LHCN-M2 (cell line): ENCODE measurements at places on chromosomes 12 and 14.

DNA sequence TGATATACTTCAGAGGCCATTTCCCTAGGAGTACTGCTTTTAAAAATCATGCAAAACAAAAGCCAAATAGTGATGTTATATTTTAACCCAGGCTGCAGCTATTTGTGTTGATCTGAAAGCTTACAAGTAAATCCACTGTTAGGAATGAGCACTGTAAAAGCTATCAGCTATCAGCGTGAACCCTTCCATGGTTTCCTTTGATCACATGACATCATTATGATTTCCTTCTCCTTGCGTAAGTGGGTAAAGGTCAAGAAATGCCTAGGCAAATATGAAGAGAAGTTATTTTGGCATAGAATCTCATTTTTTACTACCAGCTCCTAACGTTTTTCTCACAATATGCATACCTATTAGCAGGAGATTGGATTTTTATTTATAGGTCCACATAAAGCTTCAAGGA, 48.6 kb upstream of the CATSPERB start:
- no peak for DNase-seq

DNA sequence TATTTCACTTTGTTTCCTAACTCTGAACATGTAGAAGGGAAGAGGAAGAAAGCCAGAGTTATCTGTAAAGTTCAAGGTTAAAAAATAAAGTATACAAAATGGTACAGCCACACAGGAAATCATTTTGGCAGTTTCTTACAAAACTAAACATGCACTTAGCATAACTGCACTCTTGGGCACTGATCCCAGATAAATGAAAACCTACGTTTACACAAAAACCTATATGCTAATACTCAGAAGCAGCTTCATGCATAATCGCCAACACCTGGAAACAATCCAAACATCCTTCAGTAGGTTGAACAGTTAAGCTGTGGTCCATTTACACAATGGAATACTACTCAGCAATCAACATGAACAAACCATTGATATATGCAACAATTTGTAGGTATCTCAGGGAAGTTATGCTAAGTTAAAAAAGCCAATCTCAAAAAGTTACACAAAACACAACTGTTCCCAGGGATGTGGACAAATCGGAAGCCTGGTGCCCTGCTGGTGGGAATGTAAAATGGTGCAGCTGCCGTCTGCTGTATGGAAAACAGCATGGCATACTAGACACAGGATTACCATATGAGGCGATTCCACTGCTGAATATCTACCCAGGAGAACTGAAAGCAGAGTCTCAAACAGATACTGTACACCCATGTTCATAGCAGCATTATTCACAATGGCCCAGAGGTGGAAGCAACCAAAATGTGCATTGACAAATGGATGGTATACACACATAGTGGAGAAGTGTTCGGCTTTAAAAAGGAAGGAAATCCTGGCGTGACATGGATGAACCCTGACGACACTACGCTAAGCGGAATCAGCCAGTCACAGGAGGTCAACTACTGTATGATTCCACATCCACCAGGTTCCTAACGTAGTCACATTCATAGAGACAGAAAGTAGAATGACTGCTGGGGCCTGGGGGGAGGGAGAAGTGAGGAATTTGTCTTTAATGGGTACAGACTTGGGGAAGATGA, 37.7 kb downstream of the NRDE2 start:
- no peak for DNase-seq

GRCh38 chr14:92135269-92135668, 13.5 kb downstream of the CPSF2 start:
- peak; percentile 22 for DNase-seq

DNA sequence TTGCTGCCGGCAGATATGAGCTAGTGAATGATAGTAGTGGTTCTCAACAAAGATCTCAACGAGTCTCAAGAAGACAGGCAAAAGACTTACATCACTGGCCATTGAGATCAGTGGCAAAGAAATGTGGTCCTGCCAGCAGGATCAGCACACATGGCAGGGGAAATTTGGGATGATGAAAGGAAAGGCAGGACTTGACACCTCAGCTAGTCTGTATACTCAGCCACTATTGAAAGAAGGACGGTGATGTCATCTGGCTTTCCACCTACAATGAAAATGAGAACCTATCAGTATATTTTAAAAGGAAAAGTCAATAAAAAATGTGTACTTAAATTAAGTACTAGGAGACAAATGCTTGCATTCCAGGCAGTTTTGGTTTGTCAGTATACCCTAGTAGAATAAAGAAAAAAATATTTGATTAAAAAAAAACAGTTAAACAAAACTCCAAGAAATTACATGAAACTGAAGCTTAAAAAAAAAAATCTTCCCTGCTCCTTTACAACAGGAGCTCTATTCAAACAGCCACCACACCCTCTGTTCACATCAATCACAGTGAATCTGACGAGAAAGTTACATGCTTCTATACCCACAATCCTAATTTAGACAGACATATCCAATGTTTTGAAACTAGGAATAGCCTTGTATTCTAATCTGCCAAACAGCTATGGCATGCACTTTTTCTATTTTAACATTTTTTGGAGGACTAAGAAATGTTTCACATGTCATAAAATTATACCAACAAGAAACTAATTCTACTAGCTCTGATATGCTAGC, 34.9 kb downstream of the RAD9B start:
- peak; percentile 75 for DNase-seq

- DNase-seq = no peak
These were observed 57.2 kb upstream of the GNPNAT1 start for GRCh38 chr14:52848626-52849025.

GRCh38 chr14:24297190-24297964, 2.2 kb downstream of the DHRS1 start:
- DNase-seq = no peak

- DNase-seq = no peak
These were observed 30.4 kb upstream of the FBLN5 start for GRCh38 chr14:91977884-91978283.

- DNase-seq = no peak
These were observed 118.5 kb upstream of the NPAS3 start for GRCh38 chr14:32820181-32820580.

DNA sequence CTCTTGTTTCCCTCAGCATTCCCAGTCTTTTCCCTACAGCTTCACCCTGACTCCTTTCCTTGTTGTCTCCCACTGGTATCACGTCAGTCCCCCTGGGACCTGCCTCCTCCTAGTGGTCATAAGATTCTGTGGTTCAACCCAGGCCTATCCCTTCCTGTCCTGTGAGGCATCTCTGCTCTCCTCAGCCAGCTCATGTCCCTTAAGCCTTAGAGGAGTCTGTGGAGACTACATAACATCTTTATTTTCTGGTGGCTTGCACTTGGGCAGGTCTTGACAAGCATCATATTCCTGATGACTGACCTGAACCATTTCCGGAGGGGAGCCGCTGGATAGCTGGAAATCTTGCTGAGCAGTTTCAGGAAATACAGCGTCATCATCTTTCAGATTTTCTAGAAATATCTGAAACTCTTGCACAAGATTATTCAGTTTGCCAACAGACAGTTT, 688 bp downstream of the C12orf71 start:
- DNase-seq = peak; percentile 36
